ENCODE measurements at places on chromosomes 6 and 20. TPM values are rescaled to one million over a fixed set of nuclear protein-coding genes. Genes with fewer than 3 reads are reported as not detected.

The FNDC1 gene
- 16.2 TPM for total RNA-seq

The C4A gene
- total RNA-seq: 48.4 TPM

The MCHR2 gene
- total RNA-seq: not detected

The CRISP1 gene
- total RNA-seq: not detected

The GSTA2 gene
- not detected for total RNA-seq

The CEP85L gene
- 34.6 TPM for total RNA-seq

The LBP gene
- total RNA-seq: not detected

The SIRPG gene
- total RNA-seq: 0.18 TPM

The GPX5 gene
- not detected for total RNA-seq

The SALL4 gene
- total RNA-seq: 7.7 TPM

The RRP36 gene
- 34.7 TPM for total RNA-seq

The SCRT2 gene
- total RNA-seq: not detected

Measured in metanephros (tissue), 2 donors.